ENCODE measurements at places on chromosomes 3 and 15.

DNA sequence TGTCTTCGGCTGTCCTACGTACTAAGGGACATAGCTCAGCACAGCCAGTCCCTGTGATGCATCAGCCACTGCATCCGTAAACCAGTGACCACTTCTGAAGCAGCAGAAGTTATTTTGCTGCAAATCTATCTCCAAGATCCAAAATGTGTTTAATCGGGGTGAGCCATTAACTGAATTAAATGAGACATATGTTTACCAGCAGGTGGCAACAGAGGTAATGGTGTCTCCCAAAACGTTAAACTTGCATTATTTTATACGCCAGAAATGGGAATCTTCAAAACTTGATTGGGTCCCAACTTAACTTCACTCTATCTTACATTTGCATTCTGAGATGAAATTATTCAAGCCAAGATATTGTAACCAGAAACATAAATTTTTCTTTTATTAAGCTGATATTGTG, 75.3 kb upstream of the BOC start:
- no peak for DNase-seq

DNA sequence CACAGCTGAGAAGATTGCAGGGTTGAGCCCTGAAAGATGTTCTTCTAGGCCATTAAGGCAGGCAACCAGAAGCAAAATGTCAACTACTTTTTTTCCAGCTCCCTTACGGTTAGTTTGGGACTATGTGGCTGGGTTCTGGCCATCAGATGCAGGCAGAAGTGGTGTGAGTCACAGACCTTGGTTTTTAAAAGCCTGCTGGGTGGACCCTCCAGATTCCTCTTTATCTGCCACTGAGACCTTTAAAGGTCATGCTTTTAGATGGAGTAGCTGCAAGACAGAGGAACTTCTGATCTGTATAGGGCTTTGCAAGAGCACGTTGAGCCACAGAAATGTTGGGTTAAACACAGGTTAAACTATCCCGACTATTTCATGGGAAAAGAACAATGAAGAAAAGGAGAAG, 102.9 kb downstream of the CHST2 start:
- DNase-seq: no peak

GRCh38 chr15:39414201-39414600, 166.7 kb upstream of the THBS1 start:
- no peak for DNase-seq

- DNase-seq: no peak
These were observed 1322.7 kb upstream of the ALCAM start for GRCh38 chr3:104044002-104044401.

DNA sequence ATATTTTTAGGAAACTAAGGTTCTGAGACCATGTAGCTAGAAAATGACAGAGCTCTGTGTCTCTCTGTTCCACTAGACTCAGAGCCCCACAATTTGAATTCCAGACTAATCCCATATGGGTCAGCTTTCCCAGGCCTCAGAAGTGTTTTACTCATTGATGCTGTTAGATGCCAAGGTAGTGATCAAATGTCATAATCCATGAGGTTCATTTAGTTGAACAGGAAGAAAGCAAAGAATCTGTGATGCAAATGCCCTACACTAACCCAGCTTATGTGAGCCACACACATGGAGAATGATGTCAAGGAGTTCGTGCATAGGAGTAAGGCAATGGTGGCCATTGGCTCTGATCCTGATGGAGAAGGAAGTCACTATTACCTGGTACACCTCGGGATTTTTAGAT, 363.4 kb upstream of the RARB start:
- no peak for DNase-seq

DNA sequence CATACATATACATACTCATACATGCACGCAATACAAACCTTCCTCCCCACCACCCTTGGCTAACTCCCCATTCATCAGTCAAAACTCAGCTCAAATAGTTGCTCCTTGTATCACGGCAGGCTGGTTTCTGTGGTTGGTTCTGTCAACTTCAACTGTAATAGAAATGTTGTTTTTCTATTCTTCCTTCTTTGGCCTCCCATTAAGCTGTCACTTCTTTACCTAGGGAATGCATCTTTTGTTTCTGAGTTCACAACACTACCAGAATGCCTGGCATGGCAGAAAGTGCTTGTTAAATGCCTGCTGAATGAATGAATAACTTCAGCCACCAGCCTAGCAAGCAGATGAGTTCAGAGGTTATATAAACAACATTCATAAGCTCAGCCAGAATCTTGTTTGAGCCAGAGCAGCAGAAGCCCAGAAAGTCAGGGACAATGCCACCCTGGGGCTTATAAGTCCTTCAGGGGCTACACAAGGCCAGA, 63.1 kb downstream of the B3GALNT1 start:
- DNase-seq: no peak

DNA sequence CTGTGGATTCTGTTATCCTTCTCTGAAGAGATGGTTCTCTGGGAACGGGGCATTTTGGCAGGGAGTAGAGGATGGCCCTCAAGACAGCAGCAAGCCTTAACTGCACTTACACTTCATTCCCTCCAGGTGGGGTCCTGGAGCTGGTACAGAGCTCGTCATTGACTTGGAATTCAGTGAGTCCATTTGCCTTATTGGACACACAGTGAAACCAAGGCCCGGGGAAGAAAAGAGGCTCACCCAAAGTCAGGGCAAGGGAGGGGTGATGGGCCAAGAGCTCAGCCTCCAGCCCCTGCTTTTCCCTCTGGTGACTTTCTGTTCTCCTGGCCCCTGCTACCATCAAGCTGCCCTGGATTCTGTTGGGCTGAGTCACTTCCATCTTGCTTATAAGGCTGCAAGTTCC, 125.6 kb downstream of the ETFA start:
- no peak for DNase-seq

- DNase-seq: no peak
These were observed 459.6 kb downstream of the NSUN3 start for GRCh38 chr3:94522488-94522887.

- no peak for DNase-seq
These were observed 12.8 kb downstream of the ARMC8 start for GRCh38 chr3:138199851-138200250.

DNA sequence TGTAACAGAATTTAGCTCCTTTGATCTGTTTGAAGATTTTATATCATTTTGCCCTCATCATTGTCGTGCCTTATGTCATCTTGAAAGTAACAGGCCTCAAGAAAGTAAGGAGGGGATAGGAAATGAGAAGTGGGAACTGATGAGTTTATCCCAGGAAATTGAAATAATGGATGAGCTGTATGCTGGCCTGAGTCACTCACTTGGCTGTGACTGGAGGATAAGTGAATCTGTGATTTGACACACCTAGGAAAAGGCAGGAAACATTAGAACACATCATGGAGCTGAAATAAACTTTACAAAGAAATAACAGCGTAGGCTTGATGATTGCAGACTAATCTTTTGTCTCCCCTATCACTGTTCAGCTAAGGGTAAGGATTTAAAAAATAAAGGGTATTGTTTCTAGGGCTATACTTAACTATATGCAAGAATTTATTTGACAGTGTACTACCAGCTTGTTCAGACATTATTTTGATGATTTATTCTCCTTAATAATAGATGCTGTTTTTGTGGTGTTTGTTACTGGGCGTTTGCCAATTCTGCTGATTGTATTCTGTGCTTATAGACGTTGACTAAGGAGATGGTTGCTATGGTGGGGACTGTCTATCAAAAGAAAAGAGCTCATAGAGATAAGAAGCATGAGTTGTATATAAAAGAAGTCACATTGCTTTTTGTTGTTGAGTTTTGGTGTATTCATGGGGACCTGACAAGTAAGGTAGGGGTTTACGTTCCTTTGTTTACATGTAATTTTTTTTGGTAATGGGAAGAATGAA, 105.6 kb upstream of the ROPN1 start:
- no peak for DNase-seq

- no peak for DNase-seq
These were observed 271.4 kb upstream of the RARB start for GRCh38 chr3:25156626-25157025.

DNA sequence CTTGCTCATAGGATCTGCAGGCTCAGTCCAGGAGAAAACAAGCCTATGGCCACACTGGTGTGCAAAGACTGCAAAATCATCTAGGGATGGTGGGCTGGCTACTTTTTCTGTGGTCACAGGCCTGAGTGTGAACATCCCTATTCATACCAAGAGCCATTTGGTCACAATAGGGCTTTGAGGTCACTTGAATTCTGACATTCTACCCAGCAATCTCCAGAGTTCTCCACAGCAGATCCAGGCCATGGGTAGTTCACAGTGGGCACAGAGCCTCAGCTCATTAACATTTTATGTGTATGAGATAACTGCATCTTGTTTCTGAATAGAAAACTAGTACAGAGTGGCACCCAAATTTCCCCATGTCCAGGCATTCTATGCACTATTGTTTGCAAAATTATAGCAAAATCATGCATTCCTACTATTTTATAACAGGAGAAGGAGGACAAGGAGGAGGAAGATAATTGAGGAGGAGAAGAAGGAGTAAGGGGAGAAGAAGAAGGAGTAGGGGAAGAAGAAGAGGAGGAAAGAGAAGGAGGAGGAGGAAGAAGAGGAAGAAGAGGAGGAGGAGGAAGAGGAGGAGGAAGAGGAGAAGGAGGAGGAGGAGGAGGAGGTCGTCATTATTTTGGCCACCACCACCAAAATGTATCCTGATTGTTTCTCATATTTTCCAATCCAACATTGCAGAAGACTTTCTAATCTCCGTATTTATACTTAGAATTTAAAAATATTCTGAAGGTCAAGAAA, 129.0 kb downstream of the SEMA6D start:
- DNase-seq: no peak

DNA sequence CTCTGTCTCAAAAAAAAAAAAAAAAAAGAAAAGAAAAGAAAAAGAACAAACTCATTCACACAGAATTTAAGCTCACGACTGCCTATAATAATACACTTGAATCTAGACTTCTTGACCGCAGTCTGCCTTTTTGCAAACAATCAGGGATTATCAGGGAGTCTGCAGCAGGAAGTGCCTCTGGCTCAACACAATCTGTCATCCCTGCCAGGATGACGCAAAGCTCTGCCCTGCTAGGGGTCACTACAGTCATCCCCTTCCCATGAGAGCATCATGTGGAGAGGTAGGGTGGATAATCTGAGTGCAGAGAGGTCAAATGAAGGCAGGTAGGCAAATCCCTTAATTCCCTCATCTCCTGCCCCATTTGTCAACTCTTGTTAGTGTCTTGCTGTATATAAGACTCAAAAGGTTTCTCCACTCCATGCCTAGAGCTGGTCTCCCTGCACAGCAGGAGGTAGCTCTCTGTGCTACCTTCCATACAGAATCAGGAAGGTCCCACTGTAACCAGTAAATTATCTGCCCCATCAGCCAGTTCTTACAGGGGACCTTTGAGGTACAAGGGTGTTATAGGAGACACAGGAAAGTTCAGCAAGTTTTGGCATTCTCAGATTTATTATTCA, 4.2 kb downstream of the UBAP1L start:
- DNase-seq: no peak

DNA sequence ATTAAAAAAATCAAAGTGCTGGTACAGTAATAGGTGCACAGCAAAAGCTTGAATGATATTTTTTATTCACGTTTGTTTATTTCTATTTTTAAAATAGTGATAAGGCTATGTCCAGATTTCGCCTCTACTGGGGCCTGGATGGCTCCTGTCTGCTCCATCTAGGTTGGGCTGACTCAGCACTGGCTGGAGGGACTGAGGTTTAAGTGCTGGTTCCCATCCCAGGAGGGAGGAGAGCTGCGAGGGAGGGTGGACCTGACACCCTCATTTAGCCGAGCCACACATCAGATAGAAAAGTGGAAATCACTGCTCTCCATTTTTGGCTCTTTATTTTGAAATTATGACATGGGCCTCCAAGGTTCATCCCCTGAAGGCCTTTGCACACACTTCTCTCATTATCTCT, 95.4 kb upstream of the AGBL1 start:
- no peak for DNase-seq

DNA sequence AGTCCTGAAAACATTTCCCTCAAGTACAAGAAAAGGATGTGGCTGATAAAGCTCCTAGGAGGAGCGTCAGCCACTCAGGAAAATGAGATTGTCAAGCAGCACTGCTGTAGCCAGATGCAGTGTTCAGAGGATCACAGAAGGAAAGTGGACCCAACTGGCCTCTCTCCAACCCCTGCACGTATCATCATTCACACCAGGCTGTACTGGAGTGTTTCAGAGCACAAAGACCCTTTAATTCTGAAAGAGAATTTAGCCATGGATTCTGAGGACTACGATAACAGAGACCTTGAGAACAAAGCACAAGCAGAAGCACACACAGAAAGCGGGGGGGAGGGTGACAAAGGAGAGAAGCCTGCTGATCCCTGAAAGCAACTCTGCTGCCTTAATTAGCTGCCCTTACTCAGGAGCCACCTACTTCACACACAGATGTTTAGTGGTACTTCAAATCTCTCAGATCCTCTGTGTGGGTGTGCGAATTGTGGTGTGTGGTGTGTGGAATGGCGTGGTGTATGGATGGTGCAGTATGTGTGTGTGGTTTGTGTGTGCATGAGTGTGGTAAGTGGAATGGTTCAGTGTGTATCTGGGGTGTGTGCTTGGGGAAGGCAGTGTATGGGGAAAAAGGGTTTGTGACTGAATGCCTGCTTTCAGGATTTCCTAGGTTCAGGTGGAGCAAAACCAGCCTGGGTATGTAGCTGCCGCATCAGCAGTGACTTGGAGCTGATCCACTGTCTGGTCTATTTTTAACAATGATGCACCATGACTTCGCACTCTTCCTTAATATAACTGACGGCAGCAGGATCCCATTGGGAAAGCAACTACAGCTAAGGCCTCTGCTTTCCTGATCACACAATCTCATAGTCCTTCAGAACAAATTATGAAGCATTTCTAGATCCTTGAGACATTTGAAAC, 192.5 kb downstream of the RSL24D1 start:
- peak; percentile 35 for DNase-seq

GRCh38 chr3:11373654-11374053, 101.5 kb downstream of the ATG7 start:
- DNase-seq: no peak

DNA sequence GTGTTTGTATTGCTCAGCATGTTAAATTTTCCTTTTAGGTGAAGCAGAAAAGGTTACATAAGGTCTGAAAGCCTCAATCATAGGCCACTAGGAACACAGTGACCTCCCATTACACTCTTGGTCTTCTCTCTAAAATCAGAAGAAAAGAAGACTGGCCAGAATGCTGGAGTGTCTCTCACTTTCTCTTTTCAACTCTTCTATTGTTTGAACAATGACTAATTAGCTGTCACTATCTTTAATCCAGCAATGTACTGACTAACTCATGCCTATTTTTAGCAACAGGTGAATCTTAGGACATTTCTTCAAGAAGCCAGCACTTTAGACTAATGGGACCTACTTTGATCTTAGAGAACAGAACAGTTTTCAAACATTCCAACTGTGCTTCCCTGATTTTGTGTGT, 142.8 kb downstream of the TGFBR2 start:
- no peak for DNase-seq

DNA sequence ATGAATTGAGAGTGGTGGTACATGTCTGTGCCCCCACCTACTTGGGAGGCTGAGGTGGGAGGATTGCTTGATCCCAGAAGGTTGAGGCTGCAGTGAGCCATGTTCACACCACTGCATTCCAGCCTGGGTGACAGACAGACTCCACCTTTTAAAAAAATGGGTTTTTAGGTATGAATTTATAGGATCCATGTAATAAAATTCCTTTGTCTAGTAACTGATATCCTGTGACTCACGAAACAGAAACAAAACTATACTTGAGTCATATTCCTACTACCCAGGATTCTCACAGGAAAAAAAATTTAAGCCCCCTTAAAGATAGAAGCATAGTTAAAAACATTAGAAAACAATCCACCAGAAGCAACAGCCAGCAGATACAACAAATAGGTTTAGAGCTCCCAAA, 10.0 kb upstream of the CRTC3 start:
- no peak for DNase-seq
